T47D (cell line): ENCODE measurements at places on chromosomes 2 and 18.

DNA sequence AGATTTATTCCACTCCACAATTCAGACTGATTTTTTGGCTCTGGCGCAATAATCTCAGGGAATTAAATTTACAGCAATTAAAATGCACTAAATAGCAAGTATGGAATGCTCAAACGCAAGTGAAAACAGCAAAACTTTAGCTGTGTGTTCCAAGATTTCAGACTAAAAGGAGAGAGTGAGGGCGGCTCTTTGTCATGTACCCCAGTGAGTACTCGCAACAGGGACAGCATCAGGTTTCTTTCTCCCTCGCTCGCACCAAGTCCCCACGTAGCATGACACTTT is 1.1 kb downstream of the ROCK2 start:
- no peak for DNase-seq

DNA sequence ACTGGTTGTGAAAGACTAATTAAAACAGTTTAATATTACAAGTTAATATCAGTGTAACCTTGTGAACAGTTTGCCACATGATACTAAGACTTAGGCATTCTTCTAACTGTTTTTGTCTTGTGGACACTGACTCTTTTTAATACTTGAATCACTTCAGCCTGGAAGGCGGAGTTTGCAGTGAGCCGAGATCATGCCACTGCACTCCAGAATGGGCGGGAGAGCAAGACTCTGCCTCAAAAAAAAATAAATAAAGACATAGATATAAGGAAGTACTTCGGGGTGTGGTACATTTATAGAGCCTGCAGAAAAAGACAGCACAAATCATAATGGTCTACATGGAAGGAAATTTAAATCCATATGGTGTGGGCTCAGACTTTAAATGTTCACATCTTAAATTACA is 300.4 kb upstream of the NETO1 start:
- no peak for DNase-seq

- DNase-seq: no peak
Observed at GRCh38 chr2:62236499-62236898, 40.6 kb downstream of the B3GNT2 start.

GRCh38 chr2:37481244-37481643 is 136.8 kb downstream of the QPCT start:
- DNase-seq: no peak

- no peak for DNase-seq
Observed at GRCh38 chr2:162252153-162252552, 8.9 kb upstream of the FAP start.

- no peak for DNase-seq
Observed at GRCh38 chr2:88098558-88098900, 29.3 kb downstream of the FABP1 start.

DNA sequence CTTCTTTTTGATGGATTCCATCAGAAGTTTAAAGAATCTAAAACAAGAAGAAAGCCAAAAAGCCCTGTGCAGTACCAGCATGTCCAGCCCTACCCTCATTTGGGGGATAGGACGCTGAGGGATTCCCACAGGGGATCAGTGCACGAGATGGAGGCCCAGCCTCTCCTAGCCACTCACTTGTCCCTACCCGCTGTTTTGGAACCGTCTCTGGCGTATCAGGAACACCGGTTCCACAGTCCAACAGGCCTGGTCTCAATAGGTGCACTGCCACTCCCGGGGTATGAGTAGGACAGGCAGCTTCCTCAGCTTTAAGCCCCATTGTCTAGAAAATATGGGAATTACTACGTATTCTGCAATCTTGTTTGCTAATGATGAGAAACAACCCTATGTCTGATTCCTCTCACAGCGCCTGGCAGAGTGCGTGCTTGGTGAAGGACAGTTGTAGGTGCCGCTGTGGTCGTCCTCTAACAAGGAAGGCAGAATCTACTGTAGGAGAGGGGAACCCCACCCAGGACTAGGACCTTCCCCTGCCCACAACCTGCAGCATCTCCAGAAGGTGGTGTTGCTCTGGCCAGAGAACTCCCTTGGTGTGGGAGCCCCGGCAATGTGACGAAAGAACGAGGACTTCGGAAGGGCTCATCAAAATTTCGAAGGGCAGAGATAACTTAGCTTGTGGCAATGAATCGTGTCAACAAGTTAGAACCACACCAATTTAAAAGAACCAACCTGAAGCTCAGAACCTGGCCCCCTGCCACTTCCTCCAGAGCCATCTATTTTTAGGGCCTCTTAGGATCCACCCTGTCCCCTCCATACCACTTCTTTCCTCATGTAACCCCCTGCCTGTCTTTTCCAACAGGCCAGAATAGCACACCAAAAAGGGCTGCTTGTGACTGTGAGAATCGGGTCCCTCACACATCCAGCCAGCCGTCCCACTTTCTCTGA is 71.7 kb downstream of the POLR1A start:
- DNase-seq: no peak

DNA sequence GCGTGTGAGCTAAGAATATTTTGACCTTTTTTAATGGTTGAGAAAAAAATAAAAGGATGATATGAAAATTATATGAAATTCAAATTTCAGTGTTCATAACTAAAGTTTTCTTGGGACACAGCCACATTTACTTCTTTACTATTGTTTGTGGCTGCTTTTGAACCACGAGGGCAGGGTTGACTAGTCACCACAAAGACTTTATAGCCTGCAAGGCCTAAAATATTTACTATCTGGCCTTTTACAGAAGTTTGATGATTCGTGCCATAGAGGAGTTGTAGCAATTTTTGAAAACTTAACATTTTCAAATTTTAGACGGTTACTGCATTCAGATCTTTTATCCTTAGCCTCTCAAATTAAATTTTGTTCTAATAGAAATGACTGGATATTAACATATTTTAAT is 69.9 kb downstream of the LIMS1 start:
- no peak for DNase-seq
